ENCODE measurements at places on chromosomes 1 and 21.

DNA sequence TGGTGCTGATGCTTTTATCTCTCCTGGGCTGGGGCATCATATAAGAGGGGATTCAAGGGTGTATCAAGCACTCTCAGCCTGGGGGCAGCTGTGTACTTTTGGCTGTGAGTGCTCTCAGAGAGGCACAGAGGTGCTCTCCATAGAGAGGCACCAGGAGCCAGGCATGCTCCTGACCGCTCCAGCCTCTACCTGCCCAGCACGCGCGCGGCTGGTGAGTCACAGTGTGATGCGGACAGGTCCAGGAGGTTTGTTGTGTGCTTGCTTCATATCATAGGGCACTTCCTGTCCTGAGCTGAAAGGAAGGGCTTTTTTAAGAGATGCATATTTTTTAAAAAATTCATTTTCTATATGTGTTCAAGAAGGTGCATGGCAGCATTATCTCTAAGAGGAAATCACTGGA is 93.6 kb upstream of the BCAR3 start:
- no peak for DNase-seq

DNA sequence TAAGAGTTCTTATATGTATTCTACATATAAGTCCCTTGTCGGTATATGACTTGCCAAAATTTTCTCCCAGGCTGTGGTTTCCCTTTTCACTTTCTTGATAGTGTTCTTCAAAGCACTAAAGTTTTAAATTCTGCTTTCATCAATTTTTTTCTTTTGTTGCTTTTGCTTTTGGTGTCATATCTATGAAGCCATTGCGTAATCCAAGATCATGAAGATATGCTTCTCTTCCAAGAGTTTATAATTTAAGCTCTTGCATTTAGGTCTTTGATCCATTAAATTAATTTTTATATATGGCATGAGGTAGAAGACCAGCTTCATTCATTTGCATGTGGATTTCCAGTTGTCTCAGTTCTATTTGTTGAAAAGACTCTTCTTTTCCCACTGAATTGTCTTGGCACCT is 22.2 kb downstream of the DESI2 start:
- DNase-seq: no peak

DNA sequence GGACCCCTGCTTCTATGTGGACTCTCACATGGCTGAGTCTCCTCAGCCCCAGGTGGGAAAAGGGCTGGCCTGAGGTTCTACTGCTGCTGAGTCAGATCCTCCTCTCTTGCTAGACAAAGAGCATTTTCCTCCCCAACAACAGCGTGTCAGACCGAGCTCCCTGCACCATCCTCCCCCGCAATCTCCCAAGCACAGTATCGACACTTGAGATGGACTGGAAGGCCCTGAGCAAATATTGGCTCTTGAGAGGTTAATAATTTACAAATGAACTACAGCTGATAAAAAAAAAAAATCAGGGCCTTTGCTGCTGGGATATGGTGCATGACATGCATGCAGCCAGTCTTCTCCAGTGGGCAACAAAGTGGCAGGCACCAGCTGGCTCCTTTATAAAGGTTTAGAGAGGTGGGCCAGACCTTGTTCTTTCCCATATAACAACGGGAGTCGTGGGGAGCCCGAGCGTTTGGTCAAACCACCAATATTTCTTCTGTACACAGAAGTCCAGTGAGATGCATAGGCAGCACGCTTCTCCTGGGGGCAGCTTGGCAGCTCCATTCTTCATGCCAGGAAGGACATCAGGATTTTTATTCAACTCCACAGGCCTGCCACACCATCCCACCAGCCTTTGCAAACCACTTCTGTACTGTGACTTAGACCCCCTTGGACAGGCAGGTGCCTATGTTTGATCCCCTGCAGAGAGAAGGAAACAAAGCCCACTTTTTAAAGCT is 55.4 kb upstream of the CAMK1G start:
- DNase-seq: no peak

GRCh38 chr1:154493276-154493675 is 8.7 kb upstream of the TDRD10 start:
- no peak for DNase-seq

DNA sequence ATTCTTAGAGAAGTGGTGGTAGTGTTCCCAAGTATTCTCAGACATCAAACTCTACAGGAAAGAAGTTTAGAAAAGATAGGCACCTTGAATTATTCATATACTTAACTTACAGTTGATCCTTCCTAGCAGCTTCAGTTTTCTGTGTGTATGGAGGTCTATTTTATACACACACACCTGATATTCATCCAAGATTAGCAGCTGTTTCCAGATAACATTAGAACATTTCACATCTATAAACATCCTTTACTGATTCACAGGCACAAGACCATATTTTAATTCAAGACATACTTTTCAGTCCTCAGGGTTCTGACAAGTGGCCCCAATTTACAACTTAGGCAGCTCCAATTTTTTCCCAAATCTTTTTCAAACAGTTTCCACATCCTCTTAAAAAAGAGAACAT is 287.8 kb upstream of the USP25 start:
- no peak for DNase-seq

DNA sequence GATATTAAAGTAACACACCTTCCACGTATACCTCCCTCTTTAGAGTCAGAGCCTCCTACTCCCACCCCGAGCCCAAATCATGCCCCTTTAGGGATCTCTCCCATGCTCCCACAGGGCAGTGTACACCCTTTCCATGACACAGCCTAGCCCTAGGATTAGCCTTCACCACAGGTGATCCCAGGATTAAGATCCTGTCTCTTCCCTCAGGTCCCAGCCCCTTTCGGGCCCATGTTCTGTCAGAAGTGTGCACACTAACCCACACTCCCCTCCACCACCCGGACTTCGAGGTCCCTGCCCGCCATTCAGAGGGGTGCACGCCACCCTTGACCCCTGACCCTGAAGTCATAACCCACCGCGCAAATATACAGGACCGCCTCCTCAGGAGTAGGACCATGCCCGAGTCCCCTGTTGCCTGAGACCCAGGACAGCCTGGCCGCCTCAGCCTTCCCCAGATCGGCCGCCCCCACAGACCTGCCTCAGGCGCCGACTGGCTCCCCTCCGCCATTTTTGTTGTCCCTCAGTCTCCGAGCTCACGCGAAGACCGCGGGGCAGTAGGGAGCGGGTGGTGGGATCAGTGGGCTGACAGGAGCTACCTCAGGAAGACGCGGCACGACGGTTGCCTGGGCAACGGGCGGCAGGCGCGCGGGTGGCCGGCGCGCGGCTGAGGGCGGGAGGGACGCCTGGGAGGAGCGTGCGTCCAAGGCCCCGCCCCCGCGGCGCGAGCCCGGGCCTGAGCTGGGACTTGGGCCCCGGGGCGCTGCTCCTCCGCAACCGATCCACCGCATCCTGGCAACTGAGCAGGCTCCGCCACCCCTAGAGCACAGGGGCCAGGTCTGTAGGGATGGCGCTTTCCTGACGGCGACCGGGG is at the start of gene AGBL4:
AGBL4 (minus strand) TSS at position 663 of the 868 bp plus-strand sequence.
- no peak for DNase-seq

DNA sequence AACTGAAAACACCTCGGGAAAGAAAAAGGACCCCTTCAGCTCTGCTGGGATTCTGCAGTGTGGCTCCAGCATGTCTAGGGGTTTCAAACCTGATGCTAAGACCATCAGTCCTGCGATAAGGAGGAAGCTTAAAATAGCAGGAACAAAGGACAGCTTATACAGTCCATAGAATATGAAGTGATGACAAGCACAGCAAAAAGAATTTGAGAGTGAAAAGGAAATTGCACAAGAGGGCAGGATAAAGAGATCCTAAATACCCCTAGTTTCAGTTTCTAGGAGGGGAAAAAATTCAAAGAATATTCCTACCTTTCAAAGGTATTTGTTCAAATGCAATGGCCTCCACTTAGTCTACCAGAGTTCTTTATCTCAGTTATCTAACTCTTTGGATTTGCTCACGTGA is 171.4 kb downstream of the TGFB2 start:
- DNase-seq: no peak

- DNase-seq: no peak
These were observed 217.9 kb downstream of the NTNG1 start for GRCh38 chr1:107358619-107359327.

DNA sequence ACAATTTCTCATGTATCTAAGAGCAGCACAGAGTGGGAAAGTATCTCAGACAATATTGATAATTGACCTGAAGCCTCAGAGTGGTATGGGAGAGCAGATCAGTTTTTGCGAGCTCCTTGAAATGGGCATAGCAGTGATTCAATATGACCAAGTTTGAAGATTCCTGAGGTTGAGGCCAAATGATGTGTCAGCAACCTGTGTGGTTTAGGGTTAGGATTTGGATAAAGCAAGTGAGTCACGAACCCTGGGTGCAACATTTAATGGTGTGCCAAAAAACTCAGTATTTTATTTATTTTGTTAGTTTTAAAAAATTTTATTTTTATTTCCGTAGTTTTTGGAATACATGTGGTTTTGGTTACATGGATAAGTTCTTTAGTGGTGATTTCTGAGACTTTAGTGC is 92.5 kb upstream of the C21orf91 start:
- no peak for DNase-seq

DNA sequence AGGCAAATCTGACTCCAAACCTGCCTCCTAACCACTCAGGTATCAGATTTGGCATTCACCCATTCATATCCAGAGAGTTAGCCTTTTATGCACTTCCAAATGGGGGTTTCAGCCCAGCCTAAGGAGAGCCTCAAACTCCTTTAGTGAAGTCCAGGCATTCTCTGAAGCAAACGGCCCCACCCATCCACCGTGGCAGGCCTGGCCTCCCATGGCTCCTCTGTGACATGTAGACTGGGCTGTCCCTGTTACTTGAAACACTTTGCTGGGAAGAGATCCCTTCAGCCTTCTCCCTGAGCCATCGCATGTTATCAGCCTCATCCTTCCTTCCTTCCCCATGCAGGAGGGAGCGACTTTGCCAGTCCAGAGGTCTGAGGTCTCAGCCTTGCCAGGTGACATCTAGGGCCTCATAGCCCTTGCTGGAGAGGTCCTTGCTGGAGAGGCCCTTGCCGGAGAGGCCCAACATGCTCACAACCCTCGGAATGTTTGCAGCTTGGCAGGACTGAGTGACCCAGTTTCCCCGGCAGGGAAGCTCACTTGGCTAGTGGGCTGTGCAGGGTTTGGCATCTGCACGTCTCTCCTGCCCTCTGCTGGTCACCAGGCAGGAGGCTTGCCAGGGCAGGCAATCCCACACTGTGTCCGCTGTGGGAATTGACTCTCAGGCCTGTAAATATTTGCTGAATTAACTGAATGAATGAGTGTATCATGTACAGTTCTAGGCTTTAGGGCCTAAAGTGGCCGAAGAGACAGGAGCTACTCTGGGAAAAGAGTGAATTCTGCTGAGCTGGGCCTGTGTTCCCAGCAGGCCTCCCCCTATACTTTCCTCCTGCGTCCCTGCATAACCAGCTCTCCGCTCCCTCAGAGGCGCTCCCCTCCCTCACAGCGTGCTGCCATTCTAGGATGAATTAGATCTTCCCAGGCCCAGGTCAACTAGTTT is 26.7 kb upstream of the RBM15 start:
- DNase-seq: peak; percentile 61

GRCh38 chr1:172581779-172582178 is 48.8 kb downstream of the SUCO start:
- DNase-seq: peak; percentile 59

DNA sequence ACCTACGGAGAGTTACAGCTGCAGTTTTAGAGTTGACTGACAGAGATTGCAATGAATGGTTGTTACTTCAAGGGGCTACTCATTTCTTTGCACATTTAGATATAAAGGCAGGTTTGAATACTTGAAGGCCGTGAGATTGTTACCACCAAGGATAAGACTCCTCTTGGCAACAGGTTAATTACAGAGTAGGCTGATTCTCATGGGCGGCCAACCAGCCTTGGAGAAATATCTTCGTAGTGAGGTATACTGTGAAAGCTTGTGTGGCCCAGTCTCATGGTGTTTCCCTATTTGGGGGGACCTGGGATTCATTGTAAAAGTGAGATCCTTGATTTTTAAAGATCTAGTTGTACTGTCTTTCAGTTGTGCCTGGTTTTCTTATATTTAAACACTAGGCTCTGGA is 103.2 kb upstream of the OLFM3 start:
- DNase-seq: no peak
